GM19239 (cell line): ENCODE measurements at places on chromosomes 16 and 17.

DNA sequence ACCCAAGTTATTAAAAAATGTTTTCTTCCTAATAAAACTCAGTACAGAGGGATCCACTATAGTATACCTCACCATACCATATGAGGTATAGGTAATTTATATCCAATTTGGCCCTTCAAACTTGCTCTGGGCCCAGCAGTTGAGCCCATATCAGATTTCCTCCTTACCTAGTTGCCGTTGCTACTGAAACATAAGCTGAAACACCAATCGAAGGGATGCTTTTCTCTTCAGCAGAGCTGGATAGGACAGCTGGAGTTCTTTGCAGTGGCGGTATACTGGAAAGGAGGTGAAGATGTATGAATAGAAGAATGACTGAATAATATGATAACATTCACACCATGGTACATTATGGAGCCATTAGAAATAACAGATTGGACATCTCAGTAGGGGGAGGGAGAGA is 42.7 kb downstream of the TNRC6C start:
- DNase-seq, result no peak

DNA sequence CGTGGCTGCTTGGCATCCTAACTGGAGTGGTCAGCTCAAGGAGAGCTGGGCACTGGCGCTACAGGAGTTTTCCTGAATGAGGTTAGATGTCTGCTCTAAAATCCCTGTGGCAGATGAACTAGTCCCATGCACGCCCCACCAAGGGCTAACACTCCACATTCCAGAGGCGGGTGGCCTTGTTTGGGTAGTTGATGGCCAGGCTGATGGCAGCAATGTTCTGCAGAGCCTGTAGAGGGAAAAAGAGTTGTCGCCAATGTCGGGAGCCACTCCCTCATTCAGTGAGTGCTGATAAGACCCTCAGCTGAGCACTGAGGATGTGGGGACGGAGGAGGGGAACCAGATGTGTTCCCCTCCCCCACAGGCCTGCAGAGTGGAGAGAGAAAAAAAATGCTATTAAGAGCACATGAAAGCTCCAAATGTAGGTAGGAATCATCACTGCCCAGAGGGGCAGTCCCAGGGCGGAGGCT is 42.5 kb upstream of the ATP2A3 start:
- no peak for DNase-seq

- DNase-seq, result no peak
These were observed 244.1 kb upstream of the MON1B start for GRCh38 chr16:76946879-76947278.

DNA sequence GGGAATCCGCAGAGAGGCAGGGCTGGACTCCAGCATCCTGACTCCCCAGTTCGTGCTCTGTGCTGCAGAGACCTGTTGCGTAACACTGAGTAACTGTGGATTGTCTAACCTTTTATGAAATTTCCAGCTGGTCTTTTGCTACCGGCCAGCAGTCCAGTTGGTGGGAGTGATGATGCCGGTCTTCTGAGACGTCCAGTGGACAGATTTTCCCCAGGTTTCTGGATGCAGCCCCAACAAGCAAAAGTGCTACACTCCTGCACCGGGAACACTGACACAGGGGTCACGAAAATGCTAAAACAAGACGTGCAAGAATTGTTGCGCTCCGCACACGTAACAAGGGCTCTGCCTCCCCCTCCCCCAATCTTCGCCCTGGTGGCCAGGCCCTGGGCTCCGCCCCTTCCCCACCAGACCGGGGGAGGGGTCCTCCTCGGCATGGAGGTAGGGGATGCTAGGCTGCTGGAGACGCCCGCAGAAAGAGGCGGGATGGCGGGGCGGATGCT is 701 bp upstream of the MRC2 start:
- no peak for DNase-seq

DNA sequence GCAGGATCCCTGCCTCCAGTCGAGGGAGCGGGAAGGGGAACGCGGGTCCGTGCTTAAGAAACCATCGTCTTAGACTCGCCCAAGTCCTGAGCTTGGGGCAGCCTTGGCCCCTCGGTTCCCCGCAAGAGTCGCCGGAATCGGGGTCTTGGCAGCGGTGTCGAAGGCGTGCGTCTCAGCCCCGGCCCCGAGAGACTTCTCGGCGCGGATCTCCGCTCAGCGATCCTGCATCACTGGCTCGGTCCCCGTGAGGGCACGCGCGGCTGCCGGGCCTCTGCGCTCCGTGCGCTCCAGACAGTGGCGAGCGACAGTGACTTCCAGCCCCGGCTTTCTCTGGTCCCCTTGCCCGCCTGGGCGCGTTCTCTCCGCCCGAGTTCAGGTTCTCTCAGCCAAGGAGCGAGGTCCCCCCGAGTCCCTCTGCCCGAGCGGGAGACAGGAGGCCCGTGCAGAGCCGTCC is 380 bp downstream of the HS3ST3A1 start:
- no peak for DNase-seq

GRCh38 chr16:3038896-3039295 is 2.2 kb upstream of the BICDL2 start:
- no peak for DNase-seq

- no peak for DNase-seq
These were observed 32.6 kb upstream of the ZFP90 start for GRCh38 chr16:68506331-68507053.

- DNase-seq, result no peak
These were observed 110.3 kb downstream of the TOX3 start for GRCh38 chr16:52436339-52437276.

DNA sequence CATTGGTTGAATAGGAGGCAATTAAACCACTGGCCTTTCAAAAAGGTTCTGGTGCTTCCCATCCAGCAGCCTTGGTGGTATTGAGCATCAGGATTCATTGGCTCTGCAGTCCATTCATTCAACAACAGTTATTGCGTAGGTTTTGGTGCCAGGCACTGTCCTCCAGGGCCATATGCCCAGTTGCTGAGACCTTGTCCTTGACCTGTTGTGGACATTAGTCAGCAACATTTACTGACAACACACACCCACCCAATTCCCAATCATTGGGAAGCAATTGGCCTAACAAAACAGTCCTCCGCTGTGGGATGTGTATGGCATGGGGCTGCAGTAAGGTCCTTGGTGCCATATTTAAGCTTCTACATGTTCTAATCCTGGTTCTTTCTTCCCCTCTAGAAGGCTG is 82.2 kb downstream of the AXIN2 start:
- DNase-seq, result no peak
